ENCODE measurements at places on chromosomes 3 and 15.

- no peak for DNase-seq
Measured at GRCh38 chr3:11536936-11537612, 106.6 kb downstream of the VGLL4 start.

GRCh38 chr3:50639055-50639494 lies 22.1 kb downstream of the MAPKAPK3 start:
- no peak for DNase-seq

GRCh38 chr15:67174864-67175573 lies 79.4 kb downstream of the AAGAB start:
- no peak for DNase-seq

GRCh38 chr15:73888224-73889041 lies 15.1 kb downstream of the TBC1D21 start:
- no peak for DNase-seq

GRCh38 chr15:31477301-31477700 lies 150.7 kb downstream of the KLF13 start:
- DNase-seq: no peak

- no peak for DNase-seq
Measured at GRCh38 chr3:120449251-120449650, 1.5 kb downstream of the FSTL1 start.

- no peak for DNase-seq
Measured at GRCh38 chr3:180401226-180401625, 200.7 kb upstream of the TTC14 start.

DNA sequence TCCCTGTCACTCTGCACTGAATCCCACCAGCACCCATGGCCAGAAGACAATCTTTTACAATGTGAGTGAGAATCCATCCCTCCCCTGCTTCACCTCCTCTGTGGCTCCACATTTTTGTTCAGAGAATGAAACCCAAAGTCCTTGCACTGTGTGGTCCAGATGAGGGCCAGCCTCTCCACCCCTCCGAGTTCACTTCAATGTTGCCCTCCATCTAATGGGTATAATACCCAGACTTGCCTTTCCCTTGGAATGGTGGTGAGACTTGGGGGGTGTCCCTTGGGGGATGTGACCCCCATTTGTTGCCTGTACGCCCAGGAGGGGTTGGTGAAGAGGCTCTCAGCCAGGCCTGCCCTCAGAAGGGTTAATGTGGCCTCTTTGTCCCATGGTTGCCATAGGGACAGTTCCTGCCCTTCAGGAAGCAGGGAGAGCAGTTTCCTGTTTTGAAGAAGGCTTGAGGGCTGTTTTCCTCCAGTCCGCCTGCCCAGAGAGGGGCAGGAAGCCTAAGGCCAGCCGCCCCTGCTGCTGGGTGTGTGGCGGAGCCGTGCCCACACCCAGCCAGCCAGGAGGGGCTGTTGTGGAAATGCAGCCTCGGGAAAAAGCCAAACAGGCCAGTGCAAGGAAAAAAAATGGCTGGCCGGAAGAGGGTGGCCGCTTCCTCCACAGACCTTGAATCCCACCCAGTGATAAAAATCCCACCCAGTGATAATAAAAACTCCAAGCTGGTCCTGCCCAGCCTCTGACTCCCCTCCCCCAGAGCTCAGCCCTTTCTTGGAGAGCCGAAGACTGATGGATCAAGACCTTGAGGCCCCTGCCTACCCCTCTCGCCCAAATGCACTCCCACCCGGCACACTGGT lies 14.6 kb upstream of the FGD5 start:
- peak; percentile 26 for DNase-seq

DNA sequence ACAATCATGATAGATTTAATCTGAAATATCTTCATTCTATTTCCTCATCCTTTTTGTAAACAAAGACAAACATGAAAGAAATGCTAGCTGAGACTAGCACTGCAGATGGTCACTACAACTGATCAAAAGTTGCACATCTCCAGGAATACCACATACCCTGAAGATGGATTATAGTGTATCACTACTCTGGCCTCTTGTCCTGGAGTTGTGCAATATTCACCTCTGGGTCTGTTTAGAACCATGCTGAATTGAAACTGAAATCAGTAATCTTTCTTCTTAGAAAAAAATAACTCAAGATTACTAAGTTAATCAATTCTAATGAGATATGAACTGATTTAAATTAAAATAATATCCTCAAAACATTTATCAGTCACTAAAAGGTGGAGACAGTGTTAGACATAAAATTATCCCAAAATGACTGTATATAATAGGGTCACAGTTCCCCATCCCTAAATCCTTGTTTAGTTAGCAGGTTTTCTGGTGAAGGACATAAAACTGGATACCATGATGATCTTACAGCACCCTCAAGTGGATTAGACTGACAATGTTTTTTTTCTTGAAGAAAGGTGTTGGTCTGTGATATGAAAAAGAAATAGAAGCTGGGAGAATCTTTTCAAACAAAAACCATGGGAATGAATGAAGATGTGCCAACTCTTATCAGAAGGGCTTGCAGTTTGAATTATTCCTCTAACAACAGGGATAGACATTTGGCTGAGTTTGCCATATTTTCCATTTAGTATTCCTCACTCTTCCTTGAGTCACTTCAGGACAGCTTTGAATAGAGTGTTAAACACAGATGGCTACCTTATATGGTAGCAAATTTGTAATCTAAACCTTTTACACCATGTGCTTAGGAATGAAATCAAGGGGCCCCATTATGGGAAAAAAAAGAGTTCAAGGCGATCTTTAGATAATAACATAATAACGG lies 7.1 kb upstream of the TTC14 start:
- DNase-seq: peak; percentile 13

DNA sequence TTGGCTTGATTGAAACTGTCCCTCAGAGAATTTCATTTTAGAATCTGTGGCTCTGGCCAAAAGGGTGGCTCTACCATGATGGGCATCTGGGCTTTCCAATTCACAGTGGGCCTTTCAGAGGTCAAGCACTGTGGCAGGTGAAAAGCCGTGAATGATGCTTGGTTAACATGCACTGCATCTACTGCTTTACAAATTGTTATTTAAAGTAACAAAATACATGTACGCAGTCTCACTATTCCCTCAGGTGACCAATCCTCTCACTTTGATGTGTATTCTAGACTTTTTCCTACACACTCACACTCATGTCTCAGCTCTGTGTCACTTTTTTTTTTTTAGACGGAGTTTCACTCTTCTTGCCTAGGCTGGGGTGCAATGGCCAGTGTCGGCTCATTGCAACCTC lies 70.5 kb downstream of the MGLL start:
- no peak for DNase-seq

DNA sequence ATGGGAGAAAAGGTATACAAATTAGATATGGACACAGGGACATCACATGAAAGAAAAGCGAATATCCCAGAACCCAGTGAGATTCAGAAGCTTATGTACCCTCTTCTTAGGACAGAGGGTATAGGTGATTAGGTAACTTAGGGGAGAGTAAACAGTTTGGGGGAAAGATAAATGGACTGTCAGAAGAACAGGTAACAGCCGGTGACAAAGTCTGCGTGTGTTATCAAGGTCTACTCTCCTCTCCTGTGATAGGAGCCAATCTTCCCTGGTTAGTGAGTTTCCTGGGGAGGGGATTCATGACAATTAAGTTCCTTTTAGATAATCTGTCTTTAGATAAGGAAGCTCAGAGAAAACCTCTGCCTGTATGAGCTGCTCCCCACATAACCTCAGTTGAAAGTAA lies 30.6 kb upstream of the SNRPN start:
- no peak for DNase-seq
